ENCODE measurements at places on chromosomes 7 and 10. TPM values are rescaled to one million over a fixed set of nuclear protein-coding genes. Genes with fewer than 3 reads are reported as not detected.

Gene SLC26A3
- 0.44 TPM for total RNA-seq

Gene EPHA1
- 162 TPM for total RNA-seq

DNA sequence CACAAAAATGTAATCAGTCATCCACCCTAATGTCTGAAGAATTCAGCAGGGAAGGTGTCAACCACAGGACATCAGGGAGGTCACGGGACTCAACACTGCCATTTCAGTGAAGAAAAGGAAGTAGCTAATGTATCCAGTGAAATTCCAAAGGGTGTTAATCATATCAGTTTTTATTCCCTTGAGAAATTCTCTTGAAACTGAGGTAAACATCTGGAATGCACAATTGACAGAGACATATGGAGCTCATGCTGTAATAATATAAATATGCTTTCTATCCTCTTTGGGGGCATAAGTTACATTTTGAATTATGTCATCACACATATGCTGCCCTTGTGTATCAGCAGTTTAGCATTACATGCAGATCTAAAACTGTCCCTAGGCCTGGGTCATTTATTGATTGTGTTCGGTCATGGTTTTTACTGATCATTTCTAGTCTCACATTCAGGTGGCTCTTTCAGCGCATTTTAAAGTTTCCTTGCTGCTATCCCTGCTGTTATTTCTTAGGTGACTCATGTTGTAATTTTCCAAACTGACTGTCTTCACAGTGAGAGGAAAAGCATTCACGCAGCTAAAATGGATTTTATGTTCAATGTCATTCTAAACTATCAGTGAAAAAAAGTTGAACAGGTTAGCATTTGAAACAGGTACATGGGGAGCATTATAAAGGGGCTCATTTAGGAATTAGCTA is 273.9 kb downstream of the TSPAN12 start:
- H3K27me3 ChIP-seq, result no peaks in the 10 kb centered on the region
- no peaks in the 10 kb centered on the region for H3K36me3 ChIP-seq
- peaks cover 16% of the 10 kb centered on the region for H3K4me1 ChIP-seq
- DNase-seq, result no peak

- peaks cover 7% of the 10 kb centered on the region for H3K36me3 ChIP-seq
- peaks cover 3% of the 10 kb centered on the region for H3K27me3 ChIP-seq
- no peak overlapping the region for H3K4me3 ChIP-seq
- H3K27ac ChIP-seq, result peak overlapping the region; percentile 80
- DNase-seq, result no peak
- H3K4me1 ChIP-seq, result peaks cover 39% of the 10 kb centered on the region
These were observed 51.7 kb downstream of the ADRA2A start for GRCh38 chr10:111128331-111129180.

- H3K4me3 ChIP-seq, result no peak overlapping the region
- peaks cover 3% of the 10 kb centered on the region for H3K4me1 ChIP-seq
- no peaks in the 10 kb centered on the region for H3K27me3 ChIP-seq
- H3K27ac ChIP-seq, result peak overlapping the region; percentile 39
- H3K36me3 ChIP-seq, result no peaks in the 10 kb centered on the region
These were observed 62.7 kb downstream of the KAT6B start for GRCh38 chr10:74888962-74889661.

DNA sequence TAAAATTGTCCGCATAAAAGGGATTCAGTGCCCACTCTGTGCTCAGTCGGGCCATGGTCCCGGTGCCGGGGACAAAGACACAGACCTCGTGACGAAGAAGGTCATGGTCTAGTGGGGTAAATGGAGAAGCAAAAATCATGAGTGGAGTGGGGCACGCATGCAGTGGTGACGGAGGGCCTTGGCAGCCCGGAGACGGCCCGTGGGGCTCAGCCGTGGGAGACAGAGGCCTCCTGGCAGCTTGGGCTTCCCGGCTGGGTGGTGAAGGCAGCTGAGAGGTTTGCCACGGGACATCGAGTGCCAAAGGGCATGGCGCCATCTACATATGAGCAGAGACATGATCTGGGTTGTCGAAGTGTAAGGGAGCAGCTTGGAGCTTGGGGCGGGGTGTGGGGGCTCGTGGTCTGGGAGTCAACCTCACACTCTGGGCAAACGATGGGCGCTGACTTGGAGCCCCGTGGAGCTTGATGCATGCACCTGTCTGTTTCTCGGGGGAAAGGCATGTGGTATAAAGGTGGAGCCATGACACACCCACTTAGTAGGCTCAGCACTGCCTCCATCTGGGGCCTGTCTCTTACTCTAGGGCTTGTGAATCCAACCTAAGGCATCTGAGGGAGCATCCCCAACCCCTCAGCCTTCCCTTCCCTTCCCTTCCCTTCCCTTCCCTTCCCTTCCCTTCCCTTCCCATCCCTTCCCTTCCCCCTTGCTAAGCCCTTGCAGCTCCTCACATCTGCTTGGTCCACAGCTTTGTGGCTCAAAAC is 151.0 kb upstream of the INSYN2A start:
- peaks cover 8% of the 10 kb centered on the region for H3K36me3 ChIP-seq
- H3K4me1 ChIP-seq, result peaks cover 22% of the 10 kb centered on the region
- no peaks in the 10 kb centered on the region for H3K27me3 ChIP-seq

- H3K4me1 ChIP-seq, result no peaks in the 10 kb centered on the region
- H3K27me3 ChIP-seq, result peaks cover 6% of the 10 kb centered on the region
- H3K27ac ChIP-seq, result no peak overlapping the region
- no peaks in the 10 kb centered on the region for H3K36me3 ChIP-seq
These were observed 231.3 kb downstream of the LRMDA start for GRCh38 chr10:75662715-75663114.

- H3K36me3 ChIP-seq, result no peaks in the 10 kb centered on the region
- H3K27me3 ChIP-seq, result no peaks in the 10 kb centered on the region
- H3K27ac ChIP-seq, result no peak overlapping the region
- DNase-seq, result no peak
These were observed 119.3 kb upstream of the SEC61G start for GRCh38 chr7:54878339-54878738.
